Neural crest cell (in vitro differentiated cells): ENCODE measurements at places on chromosomes 2 and 18. TPM values are rescaled to one million over a fixed set of nuclear protein-coding genes. Genes with fewer than 3 reads are reported as not detected.

DNA sequence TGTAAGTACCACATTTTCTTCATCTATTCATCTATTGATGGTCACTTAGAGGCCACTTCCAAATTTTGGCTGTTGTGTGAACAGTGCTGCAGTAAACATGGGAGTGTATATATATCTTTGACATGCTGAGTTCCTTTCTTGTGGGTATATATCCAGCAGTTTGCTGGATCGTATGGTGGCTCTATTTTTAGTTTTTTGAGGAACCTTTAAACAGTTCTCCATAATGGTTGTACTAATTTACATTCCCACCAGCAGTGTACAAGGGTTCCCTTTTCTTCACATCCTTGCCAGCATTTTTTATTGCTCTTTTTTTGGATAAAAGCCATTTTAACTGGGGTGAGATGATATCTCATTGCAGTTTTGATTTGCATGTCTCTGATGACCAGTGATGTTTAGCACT, 7.3 kb upstream of the ATP5MC3 start:
- DNase-seq, result no peak

- no peak for DNase-seq
Observed at GRCh38 chr2:181185421-181185820, 205.0 kb downstream of the UBE2E3 start.

GRCh38 chr2:120551522-120551921, 184.1 kb upstream of the GLI2 start:
- no peak for DNase-seq

GRCh38 chr2:64092502-64092901, 51.7 kb downstream of the PELI1 start:
- no peak for DNase-seq

The UGT1A10 gene
- not detected in 2 replicates for total RNA-seq

The YPEL5 gene
- total RNA-seq, result 25.0 and 25.7 TPM in 2 replicates
